Activated CD8-positive, alpha-beta memory T cell treated with anti-CD3 and anti-CD28 coated beads for 48 hours (primary cell): ENCODE measurements at places on chromosomes 1 and 21.

DNA sequence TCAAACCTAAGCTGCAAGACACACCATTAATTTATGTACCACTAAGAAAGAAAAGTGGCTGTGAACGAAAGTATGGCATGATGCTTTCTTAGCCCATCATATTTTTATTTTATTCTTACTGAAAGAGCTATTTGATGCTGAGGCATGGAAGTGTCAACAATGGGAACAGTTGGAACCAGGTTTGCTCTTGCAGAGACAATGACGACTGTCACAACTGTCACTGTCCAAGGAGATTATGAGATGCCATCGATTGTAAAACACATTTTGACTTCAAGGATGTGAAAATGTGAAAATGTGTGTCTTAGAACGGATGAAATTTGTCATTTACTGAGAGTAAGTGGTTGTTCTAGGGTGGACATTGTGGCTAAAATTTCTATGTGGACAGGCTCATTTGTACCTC is 2.8 kb upstream of the ACTL8 start:
- no peak for DNase-seq

GRCh38 chr1:240663169-240663879 is 51.4 kb upstream of the GREM2 start:
- no peak for DNase-seq

DNA sequence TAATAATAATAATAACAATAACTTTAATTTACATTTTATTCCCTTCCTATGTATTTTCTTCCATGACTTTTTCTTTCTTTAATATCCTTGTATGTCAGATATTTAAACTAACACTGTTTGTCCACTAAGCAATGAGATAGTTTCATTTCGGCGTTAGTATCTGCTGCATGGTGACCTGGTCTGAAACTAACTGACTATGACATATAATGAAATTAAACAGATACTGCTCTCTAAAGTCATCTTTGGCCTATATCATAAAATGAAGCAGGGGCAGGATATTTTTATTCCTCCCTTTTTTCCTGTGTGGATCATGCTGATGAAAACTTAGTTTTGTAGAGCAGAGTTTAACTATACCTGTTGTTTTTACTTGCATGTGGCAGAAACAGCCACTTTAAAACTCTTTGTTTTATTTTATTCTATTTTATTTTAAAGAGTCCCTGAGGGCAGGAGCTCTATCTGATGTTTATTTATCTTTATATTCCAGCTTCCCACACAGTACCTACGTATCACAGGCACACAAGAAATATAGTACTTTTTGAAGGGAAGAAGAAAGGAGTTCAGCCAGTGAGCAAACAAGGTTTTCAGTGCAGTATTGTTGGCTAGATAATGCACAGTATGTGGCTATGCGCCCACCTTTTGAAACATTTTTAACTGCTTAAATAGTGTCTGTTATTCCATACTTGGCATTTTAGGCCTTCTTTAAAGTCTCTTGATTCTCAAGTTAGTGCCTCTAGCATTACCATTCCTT is 165.6 kb downstream of the PHTF1 start:
- no peak for DNase-seq

DNA sequence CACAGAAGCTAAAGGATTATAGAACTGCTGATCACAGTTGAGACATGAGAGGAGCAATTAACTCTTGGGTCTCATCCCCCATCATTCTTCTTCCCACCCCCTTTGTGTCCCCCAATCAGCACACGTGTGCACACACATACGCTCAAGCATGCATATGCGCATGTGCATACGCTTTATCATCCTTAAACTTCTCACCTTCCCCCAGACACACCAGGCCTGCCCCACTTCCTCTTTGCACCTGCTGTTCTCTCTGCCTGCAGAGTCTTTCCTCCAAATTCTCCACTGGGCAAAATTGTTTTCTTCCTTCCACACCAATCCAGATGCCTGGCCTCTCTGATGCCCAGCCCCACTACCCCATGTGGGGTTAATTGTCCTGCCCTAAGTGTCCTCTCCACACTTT is 13.0 kb upstream of the KCND3 start:
- DNase-seq, result no peak
